ENCODE measurements at places on chromosomes 7 and 10. TPM values are rescaled to one million over a fixed set of nuclear protein-coding genes. Genes with fewer than 3 reads are reported as not detected.

The RET gene
- total RNA-seq: not detected

GRCh38 chr7:42247301-42247700 is 10.3 kb upstream of the GLI3 start:
- no peak for DNase-seq

GRCh38 chr10:11290156-11290890 is 272.7 kb downstream of the CELF2 start:
- no peak for DNase-seq

DNA sequence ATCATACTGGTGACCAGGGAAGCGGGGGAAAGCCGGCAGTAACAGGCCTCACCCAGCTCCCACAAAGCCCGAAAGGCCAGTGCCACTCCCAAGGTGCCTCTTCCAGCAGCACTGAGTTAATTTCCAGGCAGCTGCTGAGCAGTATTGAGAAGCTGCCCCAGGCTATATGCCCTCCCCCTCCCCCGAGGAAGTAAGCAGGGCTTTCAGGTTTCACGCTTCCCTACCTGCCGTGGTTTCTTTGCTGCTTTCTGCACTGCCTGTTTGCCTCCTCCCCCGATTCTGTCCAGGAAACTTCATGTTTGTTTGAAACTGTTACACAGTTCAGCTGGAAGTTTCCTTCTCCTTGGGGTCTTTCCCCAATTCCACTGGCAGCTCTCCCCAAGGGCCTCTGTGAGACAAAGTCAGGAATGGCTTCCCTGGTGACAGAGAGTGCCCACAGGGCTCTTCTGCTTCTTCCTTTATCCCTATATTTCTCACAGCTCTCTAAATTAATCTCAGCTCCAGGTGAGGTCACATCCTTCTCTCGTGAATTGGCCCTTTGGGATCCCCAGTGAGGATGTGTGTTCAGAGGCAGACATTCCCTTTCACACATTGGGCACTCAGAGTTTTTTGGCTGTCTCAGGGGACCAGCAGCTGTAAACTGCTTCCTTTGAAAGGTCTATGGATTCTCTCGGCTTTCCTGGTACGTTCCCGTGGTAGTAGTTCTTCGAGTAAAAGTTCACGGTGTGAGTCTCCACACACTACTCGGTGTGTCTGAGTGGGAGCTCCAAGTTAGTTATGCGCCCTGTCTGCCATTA is 19.4 kb downstream of the C1GALT1 start:
- DNase-seq: peak; percentile 49

GRCh38 chr7:17774248-17774647 is 166.0 kb downstream of the SNX13 start:
- no peak for DNase-seq

Data from CD8-positive, alpha-beta T cell (primary cell).